Activated CD8-positive, alpha-beta memory T cell treated with anti-CD3 and anti-CD28 coated beads, Interleukin-2, amount 10 ng/mL, durations not matched to agents 7 days and 5 days (primary cell): ENCODE measurements at places on chromosomes 16 and 17. TPM values are rescaled to one million over a fixed set of nuclear protein-coding genes. Genes with fewer than 3 reads are reported as not detected.

PRDM7 gene
- total RNA-seq, result not detected

ARL5C gene
- total RNA-seq, result not detected

EFCAB5 gene
- total RNA-seq, result 0.70 TPM

XAF1 gene
- 491 TPM for total RNA-seq

RAMP2 gene
- not detected for total RNA-seq

VWA3A gene
- total RNA-seq, result 0.29 TPM

ITGB4 gene
- 1.0 TPM for total RNA-seq

SYT17 gene
- not detected for total RNA-seq

TMEM208 gene
- total RNA-seq, result 39.7 TPM

RNF112 gene
- 0.20 TPM for total RNA-seq

MYL4 gene
- not detected for total RNA-seq

NDEL1 gene
- 59.0 TPM for total RNA-seq

STH gene
- not detected for total RNA-seq

SCIMP gene
- total RNA-seq, result not detected

CBFA2T3 gene
- total RNA-seq, result not detected

C1QTNF8 gene
- not detected for total RNA-seq
